ENCODE measurements at places on chromosomes 3 and 15. TPM values are rescaled to one million over a fixed set of nuclear protein-coding genes. Genes with fewer than 3 reads are reported as not detected.

- ATAC-seq: no peak
Observed at GRCh38 chr3:191762323-191762960, 301.5 kb downstream of the PYDC2 start.

DNA sequence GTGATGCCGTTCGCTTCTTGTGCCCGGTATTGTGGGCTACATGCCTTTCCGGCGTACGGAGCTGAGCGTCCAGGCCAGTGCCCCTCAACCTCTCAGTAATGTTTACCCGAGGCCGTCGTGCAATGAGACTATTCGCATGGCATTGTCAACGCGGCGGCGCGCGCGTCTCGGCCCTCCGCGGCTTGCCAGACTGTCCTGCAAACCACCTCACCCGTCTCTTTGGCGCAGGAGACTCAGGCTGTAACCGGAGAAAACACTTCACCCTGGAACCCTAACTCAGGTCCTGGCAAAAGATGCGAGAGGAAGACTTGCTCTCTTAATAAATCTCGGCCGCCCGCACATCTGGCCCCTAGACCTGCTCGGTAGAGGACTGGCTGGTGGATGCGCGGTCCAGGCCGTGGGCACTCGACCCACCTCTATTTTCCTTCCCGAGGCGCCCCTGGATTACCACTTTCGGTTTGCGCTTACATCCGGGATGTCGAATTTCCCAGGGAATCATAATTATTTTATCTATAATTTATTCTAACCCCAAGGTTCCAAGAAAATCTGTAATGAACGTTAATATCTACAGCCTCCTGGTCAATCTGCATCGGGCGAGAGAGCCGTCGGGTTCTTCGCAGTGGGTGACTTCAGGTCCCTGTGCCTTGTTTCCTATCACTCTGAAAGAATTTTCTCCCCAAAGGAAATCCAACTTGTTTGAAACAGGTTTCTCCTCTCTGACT is 71.8 kb upstream of the POLG start:
- ATAC-seq: no peak

DNA sequence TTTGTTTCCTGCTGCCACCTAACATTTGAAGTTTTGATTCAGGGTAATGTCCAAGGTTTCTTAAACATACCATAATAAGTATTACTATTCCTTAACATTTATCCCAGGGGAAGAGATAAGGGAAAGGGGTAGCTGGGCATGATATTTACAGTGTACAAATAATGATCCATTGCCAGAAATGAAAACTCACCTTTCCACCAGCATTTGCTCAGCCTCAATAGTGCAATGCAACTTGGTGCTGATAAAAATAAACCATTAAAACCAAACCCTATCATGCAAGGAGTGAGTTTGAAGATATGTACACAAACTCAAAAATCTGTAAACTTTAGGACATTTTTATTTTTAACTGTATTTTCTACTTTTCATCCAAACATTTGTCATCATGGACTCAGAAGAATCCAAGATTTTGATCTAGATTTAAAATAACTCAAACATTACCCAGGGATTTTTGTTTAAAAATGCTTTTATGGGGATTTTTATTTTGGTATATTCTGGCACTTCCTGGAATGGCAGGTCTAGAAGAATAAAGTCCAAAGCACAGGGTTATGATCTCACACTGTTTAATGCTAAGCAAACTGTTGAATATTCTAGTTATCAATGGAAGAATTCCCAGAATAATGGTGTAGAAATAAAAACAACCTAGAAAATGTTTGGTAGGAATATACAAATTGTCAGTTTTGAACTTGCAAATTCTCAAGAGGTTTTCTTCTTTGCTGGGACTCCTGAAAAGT is 32.5 kb upstream of the SLC2A2 start:
- ATAC-seq: no peak

- no peak for ATAC-seq
Observed at GRCh38 chr3:152480282-152480953, 211.7 kb downstream of the MBNL1 start.

The CFAP91 gene
- total RNA-seq: 4.7 TPM

The TIGIT gene
- total RNA-seq: 0.27 TPM

DNA sequence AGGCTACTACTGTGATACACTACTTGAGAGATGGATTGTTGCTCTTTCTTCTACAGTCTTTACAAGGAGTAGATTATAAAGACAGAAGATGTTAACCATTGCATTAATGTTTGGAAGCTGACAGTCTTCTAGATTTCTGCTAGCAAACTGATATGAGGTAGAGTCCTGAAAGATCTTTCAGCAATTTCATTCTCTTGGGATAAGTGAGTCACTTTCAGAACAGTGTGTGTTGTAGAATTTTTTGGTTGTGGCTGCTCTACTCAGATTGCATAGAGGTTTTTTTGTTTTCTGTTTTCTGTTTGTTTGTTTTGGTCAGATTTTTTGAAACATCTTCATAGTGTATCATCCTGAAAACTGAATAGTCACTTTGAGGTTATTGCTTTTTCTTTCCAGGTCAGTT is 17.1 kb downstream of the TNFSF10 start:
- ATAC-seq: no peak

- no peak for ATAC-seq
Observed at GRCh38 chr3:191051037-191051436, 148.0 kb upstream of the OSTN start.

- ATAC-seq: no peak
Observed at GRCh38 chr3:15805756-15806266, 8.0 kb upstream of the ANKRD28 start.

DNA sequence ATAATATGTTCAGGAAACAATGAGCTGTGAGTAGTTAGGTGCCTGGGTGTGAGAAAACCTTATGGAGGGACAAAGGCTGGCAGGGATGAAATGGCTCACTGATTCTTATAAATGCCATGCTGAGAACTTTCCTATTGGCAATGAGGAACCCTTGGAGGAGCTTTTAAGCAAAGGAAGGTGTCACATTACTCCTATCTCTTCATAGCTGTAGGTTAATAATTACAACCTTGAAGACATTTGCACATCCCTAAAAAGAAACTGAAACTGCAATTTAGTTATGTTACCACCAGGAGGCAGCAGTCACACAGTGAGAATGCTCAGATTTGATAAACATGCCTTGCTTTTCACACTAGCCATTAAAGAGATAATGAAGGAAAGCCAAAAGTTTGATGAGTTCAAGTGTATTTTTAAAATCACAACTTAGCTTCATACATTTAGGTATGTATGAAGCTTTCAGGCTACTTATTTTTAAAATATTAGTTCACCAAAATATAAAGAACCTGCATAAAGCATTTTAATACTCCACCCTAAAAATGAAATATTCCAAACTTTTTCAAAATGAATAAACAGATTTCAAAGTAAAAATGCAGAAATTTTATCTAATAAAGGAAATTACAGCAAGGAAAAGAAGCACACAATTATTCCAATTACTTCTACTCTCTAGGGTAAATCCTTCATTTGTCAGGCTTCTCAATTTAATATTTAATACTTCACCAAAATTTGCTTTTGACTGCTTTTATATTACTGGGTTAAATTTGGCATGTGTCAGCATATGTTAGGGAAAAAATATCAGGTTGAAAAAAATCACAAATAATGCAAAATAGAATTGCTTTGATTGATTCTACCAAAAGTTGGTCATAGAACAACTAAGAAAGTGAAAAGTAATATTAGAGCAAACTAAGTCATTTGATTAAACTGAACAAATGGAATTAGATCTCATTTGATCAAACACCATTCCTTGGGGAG is 136.9 kb upstream of the SLC2A2 start:
- no peak for ATAC-seq

DNA sequence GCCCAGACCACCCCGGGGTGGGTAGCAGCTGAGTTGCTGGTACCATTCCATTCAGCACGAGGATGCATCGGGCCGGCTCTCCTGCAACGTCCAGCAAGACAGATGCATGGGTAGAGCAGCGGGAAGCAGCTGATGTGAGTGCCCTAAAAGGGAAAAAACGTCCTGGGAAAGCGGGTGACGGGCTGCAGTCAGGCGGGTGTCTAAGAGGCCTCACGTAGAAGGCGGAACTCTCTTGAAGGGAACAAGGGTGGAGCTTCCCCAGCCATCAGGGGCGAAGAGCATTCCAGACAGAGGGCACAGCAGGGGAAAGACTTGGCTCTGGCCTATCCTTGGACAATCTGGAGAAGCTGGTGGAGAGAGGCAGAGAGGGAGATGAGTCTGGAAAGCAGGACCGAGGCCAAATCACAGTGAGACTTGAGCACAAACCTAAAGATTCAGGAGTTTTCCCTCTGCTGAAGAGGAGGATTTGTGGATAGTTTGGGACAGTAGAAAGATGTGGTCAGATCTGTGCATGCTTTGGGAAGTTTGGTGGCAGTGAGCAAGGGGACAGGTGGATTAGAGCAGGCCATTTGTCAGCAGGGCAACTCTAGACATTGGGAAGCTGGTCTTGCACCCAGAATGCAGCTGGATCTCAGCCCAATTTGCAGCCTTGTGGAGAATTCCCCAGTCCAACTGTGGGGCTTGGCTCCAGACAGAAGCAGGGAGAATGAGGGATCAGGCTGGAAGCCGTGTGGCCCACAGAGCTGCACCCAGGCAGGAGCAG is 70.7 kb downstream of the SEMA5B start:
- ATAC-seq: peak; percentile 46
